Stimulated activated CD8-positive, alpha-beta memory T cell treated with anti-CD3 and anti-CD28 coated beads, Interleukin-4, amount 100 ng/mL, for 1 hour (primary cell): ENCODE measurements at places on chromosomes 11 and 22.
A peak's percentile ranks its signal among the peaks of the same experiment; 100 is the strongest.

- no peak for DNase-seq
Measured at GRCh38 chr11:107682572-107682971, 29.3 kb downstream of the SLN start.

DNA sequence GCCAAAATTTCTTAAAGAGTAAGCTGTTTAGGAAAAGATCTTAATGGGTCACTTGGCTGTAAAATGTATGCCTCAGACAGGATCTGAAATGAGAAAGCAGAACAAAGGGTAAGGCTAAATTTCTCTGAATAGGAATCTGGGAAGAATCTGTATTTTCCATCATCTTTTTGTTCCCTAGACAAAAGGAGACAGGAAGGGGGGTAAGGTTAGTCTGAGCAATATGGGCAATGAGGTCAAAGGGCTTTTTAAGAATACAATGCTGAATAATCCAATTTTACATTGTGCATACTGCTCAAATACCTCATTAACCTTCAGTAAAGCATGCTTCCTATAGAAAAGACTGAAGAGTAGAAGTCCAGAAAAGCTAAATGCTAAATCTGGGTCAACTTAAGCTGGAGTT is 34.6 kb downstream of the CLDN25 start:
- no peak for DNase-seq

DNA sequence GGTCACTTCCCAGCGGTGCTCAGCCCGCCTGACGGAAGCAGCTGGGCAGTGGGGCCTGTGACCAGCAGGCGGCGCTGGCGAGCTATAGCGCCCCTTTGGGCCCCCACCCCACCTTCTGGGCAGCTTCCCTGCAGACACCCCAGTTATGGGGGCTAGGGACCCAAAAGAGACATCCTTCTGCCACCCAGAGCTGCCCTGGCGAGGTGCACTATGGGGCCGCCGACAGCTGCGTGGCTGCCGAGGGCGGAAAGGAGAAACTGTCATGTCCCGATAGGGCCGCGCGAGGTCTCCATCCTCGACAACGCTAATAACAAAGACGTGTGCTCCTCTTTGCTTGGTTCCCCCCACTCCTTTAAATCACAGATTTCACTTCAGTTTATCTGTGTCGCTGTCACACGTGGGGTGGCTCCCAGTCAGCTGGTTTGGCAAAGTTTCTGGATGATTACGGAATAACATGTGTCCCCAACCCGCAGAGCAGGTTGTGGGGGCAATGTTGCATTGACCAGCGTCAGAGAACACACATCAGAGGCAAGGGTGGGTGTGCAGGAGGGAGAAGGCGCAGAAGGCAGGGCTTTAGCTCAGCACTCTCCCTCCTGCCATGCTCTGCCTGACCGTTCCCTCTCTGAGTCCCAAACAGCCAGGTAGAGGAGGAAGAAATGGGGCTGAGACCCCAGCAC is 673 bp upstream of the MYO7A start:
- DNase-seq: peak; percentile 18

- no peak for DNase-seq
Measured at GRCh38 chr22:42646569-42647525, 2.3 kb downstream of the CYB5R3 start.

DNA sequence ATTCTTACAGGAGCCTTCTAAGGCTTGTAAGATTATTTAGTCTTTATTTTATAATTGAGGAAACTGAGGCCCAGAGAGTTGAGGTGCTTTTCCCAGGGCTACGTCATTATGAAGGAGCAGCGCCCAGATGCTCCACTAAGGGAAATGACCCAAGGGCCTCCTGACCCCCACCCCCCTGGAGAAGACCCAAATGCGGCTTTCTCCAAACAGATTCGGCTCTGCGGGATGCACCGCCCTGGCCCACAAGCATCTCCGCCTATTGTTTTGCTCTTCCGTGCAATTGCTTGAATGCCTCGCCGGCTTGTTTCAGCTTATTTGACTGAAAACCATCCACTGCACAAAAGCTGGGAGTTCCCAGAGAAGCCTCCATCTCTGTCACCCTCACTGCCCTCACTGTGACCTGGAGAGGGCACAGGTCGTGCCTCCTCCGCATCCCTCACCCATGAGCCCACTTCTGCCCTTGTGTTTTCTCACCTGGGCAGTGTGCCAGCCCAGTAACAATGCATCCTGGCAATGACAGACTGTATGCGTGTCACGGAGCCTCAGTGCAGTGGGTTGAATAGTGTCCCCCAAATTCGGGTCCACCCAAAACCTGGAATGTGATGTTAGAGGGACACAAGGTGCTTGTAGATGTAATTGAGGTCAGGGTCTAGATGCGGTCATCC is 790.2 kb downstream of the TBC1D22A start:
- DNase-seq: no peak

DNA sequence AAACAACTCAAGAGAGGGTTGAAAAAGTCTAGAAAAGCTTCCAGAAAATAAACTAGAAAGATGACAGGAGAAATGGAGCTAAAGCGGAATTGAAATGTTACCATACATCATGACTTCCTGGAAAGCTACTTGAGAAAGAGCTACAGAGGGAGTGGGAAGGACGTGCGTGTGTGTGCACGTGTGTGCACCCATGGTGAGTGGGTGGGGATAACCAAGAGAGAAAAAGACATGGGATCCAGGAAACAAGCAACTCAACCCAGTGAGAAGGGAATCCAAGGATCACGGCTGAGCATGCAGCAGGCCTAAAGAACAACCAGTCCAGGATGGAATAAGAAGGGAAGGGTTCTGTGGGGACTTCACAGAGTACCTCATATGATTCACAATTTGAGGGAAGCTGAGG is 21.6 kb downstream of the APOL1 start:
- DNase-seq: no peak

DNA sequence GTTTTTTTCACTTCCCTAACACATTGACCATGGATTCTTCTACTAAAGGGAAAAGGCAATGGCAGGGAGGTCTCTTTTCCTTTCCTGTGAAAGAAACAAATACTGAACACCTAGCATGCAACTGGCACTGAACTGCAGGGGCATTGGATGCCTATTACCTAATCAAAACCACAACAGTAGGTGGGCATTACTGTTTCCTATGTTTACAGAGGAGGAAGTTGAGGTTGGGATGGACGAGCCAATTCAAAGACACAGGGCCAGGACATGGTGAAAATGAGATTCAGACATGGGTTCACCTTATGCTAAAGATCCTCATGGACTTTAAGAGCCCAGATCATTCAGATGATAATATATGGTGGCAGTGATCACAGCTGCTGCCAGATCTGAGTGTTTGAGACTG is 407.0 kb downstream of the MIAT start:
- no peak for DNase-seq

DNA sequence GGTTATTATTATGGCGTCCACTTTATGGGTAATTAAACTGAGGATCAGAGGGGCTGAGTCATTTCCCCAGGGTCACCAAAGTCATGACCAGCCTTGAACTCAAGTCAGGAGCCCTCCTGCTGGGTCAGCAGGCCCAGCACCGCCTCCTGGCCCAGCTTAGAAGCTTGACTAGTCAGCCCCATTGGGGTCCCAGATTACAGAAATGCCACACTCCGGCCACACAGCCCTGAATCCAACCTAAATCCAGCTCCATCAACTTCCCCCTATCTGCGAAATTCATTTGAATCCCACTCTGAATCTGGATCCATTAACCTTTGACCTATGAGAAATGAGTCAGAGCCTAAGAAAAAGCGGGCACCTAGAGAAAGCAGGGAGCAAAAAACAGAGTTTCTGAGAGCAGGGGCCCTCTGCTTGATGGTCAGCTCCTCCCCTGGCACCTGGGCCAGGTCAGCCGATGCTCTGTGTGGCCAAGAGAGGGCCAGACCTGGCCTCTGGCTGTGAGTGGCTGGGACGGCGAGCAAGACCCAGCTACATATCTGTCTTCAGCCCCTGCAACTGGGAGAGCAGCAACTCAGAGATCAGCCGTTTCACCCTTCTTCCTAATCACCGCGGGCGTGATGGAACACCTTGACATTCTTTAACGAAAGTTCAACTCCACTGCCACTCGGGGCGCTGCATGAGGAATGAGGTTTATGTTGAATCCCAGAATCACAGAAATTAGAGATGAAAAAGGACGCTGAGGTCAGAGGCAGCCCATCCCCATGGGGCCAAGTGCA is 196.1 kb downstream of the TRIM29 start:
- no peak for DNase-seq

DNA sequence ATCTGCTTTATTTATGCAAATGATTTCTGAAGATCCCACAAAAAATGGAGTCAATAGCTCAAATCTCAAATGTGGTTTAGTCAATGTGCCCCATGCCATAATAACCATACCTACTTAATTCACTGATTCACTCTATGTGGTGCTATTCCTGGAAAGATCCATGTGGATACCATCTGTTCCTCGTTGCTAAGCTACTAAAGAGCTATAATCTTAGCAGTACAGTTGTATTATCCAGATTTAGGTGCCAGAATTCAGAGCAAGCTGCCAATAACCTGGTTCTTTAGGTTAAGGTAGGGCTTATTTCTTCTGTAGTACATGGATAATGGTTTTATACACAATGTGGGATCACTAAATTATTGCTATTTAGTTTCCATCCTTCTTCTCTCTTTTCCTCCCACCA is 974.7 kb upstream of the CCDC90B start:
- no peak for DNase-seq

GRCh38 chr11:9571763-9572115 is 1.7 kb upstream of the WEE1 start:
- no peak for DNase-seq
